ENCODE measurements at places on chromosomes 13 and 19. TPM values are rescaled to one million over a fixed set of nuclear protein-coding genes. Genes with fewer than 3 reads are reported as not detected.

The CAPN12 gene
- total RNA-seq: 4.3 TPM

The KLK3 gene
- not detected for total RNA-seq

The IZUMO2 gene
- total RNA-seq: 0.39 TPM

The IGFL2 gene
- not detected for total RNA-seq

The MISP gene
- total RNA-seq: 11.0 TPM

The SPPL2B gene
- total RNA-seq: 70.7 TPM

The VN1R2 gene
- not detected for total RNA-seq

The COPE gene
- 379 TPM for total RNA-seq

The LYL1 gene
- total RNA-seq: 3.1 TPM

The TMEM255B gene
- 0.65 TPM for total RNA-seq

The KLHL1 gene
- not detected for total RNA-seq

The FAM216B gene
- not detected for total RNA-seq

The TSSK6 gene
- 1.1 TPM for total RNA-seq

The EFNB2 gene
- 40.7 TPM for total RNA-seq

The MEIS3 gene
- 7.2 TPM for total RNA-seq

The ZNF497 gene
- total RNA-seq: 3.3 TPM

The CDC42EP5 gene
- total RNA-seq: 42.7 TPM

The ONECUT3 gene
- total RNA-seq: not detected

The LILRB1 gene
- not detected for total RNA-seq

The BRME1 gene
- 0.79 TPM for total RNA-seq

The TEX29 gene
- total RNA-seq: not detected

Measured in placental epithelial cell (primary cell).